ENCODE measurements at places on chromosomes 2 and 18. TPM values are rescaled to one million over a fixed set of nuclear protein-coding genes. Genes with fewer than 3 reads are reported as not detected.

DNA sequence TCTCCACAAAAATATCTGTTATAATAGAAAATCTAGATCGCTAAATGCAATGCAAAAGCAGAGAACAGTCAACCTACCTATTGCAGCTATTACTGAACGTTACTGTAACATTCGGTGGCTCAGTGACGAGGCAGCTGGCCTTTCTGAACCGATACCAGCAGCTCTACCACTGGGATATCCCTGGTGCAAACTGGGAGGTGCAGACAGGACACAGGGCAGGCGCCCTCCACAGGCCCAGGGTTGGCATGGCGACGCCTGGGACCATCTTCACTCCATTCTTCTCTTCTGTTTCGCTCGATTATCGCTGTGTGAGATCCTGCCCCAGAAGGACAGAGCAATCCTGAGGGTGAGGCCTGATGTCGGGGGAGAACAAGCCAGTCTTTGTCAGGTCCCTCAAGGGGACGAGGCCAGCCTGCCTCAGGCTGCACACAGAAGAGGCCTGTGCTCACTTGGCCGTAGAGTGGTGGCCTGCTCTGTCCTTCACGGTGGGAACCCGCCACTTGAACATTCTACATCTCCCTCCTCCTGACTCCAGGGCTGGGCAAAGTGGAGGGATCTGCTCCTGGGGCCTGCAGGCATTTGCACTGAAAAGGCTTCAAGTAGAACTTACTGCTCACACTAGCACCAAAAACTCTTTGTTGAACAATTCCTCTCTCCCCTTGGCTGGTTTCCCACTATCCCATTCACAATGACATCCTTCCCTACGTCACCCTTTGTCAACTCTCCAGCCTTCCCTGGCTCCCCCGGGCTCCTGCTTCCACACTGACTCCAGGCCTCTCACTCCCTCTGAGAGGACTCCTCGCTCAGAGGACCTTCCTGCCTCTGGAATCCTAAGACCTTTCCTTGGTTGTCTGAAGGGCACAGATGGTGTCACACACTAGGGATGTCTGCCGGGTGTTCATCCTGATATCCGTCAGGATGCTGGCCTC lies 49.7 kb downstream of the CYRIA start:
- DNase-seq: peak; percentile 60

GRCh38 chr2:217944923-217945322 lies 57.9 kb downstream of the TNS1 start:
- peak; percentile 13 for DNase-seq

DNA sequence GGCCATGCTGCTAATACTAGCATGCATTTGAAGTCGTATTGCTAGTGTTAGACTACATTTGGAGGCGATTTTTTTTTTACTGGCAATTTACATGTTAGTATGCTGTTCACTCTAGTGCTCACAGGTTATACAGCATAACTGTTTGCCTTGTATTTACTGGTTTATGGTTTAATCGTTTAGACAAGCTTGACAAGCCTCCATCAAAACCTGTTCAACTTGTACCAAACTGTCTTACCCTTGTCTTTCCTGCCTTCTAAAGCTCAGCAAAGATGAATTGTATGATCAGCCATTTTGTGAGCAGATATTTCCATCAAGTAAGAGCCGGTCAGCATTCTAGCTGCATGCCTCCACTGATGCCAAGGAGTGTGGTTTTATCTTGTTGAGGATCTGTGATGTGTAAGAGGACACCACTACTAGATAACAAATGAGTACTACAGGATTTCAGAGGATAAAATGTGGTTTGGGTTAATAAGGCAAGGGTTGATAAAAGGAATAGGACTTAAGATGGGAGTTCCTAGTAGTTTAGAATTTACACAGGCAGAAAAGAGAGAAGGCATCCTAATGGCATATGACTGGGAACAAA lies 68.4 kb upstream of the ITM2C start:
- no peak for DNase-seq

GRCh38 chr2:145764631-145765030 lies 1244.7 kb upstream of the ZEB2 start:
- DNase-seq: peak; percentile 50

- DNase-seq: no peak
Observed at GRCh38 chr2:232349946-232350635, 28.5 kb upstream of the ALPP start.

DNA sequence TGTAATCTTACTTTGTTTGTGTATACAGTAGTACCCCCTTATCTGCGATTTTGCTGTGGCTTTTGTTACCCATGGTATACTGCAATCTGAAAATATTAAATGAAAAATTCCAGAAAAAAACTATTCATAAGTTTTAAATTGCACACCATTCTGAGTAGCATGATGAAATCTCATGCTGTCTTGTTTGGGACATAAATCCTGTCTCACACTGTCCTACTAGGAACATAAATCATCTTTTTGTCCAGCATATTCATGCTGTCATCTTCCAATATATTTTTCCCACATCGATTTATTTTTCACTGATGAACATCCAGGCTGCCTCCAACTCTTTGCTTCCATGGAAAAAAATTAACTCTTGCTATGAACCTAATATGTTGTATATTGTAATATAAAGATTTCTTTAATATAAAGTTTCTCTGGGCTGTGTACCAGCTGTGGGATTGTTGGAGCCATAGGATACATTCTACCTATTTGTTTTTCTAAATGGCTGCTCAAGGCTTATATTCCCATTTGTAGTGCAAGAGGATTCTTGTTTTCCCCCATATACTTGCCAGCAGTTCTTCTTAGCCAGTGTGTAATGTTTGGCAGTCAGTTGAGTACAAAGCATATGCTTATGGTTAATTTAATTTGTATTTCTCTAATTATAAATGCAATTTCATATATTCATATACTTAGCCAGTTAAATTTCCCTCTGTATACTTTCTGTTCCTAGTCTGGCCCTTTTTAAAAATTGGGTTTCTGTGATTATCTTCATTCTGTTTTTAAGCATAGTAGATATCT lies 114.3 kb upstream of the MYO3B start:
- no peak for DNase-seq

GRCh38 chr2:14647714-14648113 lies 15.2 kb downstream of the LRATD1 start:
- DNase-seq: no peak

DNA sequence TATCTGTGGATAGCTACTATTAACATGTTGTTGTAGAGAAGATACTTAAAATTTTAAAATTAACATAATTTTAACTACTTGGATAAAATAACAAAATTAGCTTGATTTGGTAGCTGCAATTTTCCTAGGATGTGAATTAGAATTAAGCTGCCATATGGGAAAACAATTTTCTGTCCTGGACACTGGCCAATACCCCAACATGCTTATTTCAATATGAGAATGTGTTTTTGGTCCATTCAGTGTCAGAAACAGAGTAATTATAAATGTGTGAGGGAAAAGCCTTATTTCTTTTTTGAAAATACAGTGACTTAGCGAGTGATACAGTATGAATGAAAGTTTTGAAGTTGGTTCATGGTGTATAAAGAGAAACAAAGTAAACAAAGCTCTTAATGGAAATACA lies 948.3 kb upstream of the GYPC start:
- DNase-seq: no peak

DNA sequence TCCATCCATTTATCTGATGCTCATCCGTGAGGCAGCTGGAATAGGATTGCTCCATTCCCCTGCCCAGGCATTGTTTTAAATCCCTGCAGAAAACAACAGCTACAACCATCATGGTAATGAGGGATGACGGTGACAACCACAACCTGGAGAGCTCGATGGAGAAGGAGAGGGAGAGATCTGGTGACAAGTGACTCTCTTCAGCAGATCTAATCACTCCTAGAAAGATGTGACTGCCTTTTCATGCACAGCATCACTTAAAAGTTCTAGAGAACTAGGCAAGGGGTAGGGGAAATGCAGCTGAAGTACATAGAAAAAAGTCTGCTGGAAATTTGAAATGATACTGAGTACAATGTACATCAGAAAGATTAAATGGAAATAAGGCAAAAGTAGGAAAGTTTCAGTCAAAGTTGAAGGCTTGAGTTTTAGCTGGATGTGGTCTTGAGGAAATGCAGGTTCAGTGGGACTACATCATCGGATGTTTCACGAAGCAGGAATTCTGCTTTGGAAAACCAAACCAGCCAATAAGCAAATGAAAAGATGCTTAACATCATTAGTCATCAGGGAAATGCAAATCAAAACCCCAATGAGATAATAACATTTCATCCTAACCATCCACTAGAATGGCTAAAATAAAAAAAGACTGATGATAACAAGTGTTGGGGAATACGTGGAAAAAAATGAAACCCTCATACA lies 6.8 kb upstream of the ARHGAP25 start:
- DNase-seq: no peak

- DNase-seq: no peak
Observed at GRCh38 chr2:75079575-75079974, 119.7 kb downstream of the TACR1 start.

DNA sequence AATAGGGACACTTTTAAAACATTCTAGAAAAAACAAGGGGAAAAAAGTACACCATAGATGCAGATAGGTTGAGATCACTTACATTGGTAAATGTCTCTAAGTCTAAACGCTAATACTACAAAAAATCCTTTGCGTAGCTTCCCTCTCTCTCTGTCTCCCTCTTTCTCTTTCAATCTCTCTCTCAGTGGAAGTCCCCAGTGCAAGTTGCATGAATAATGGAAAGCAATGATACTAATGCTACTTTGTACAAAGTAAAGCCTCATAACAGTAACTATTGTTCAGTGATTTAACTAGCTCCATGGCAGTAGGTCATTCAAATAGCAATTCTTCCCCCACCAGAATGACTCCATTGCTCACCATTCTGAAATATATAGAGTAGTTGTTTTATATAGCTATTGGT lies 12.8 kb downstream of the MEIS1 start:
- DNase-seq: no peak

- no peak for DNase-seq
Observed at GRCh38 chr2:1738646-1739302, 5.5 kb downstream of the PXDN start.

DNA sequence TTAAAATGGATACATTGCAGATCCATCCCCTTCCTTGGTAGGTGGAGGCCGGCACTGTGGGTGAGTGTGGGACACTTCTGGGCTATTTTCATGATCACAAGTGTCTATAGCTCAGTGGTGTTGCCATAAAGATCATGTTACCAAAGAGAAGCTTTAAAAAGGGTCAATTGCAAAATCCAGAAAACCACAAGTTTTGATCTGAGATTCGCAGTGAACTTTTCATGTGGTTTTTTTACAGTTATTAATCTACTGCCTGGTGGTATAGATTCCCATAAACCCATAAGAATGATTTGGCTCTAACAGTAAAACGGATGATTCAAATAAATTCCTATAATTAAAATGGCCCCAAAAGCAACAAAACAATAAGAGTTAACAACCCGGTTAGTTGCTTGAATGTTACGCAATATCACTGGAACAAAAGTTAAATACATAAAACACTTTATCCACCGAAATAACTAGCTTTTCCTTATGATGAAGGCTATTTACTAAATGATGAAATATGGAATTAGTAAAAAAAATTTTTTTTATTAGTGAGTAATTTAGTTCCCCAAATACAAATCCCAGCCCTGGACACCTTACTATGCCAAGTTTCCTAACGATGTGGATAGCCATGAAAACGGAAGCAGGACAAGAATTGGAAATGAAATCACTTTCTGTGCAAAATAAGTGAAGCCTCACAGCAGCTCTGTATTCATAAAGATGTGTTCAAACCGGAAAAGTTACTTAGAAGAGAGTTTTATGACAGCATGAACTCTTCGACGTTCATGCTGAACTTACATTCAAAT lies 95.6 kb upstream of the THOC1 start:
- DNase-seq: no peak

- no peak for DNase-seq
Observed at GRCh38 chr18:37701967-37702366, 136.4 kb upstream of the CELF4 start.

- DNase-seq: no peak
Observed at GRCh38 chr2:42876326-42876751, 84.0 kb upstream of the HAAO start.

DNA sequence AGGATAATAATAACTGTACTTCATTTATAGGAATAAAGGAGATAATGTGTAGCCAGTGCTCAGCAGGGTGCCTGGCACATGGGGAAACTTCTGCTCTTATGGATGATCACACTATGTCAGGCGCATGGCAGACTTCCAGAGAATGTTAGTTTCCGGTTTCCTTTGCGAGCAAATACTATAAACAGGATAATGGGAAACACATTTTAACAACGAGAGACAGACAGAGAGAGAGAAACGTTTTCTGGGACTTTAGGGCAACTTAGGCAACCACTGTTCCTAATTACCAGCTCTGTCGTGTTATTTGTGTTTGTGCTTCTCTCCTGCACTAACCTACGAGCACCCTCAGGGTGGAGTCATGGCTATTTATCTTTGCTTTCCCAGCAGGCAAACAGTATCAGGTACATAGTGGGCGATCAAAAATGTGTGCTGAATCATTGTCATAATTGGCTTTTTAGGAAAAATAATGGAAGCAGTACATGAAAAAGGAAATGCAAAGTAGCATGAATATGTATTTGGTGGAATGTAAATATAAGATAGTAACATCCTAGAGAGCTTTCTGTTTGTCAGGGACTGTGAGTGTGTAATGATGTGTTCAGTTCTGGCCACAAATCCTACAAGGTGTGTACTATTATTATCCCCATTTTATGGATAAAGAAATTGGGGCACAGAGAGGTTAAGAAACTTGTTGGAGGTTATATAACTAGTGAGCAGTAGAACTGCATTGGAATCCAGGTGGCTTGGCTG lies 36.8 kb upstream of the IGFBP2 start:
- peak; percentile 35 for DNase-seq

- peak; percentile 85 for DNase-seq
Observed at GRCh38 chr2:33476131-33476792, at the start of gene RASGRP3. RASGRP3 (plus strand) TSS chr2:33476649; CDS start chr2:33515137, 38,488 bp downstream.

DNA sequence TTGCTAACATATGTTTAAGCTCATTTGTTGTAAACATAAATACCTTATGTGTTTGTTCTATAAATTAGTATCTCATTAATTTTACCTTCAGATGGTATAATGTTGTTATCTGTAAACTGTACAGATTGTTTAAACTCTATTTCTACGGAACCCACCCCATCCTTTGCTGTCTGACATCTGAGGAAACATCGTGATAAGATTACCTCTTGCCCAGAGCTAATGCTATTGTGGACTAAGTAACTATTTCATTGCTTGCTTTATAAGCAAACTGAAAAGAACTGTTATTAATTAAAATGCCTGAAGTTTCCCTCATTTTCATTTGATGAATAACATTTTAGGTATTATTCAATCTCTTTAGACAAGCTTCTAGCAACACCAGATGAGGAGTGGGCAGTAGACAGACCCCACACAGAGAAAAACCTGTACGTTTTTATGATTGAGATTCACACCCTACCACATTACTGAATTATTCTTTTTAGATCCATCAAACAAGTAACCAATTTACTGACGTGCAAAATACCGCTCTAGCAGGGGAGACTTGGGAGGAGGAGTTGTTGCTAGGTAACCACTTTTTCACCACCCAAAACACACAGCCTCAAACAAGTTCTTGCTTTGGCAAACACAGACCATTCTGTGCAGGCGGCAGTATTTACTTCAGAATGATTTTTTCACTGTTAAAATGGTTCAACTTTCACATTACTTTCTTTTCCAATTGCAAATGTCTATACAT lies 1.9 kb upstream of the SYT4 start:
- no peak for DNase-seq

The CPO gene
- 0.24 TPM for total RNA-seq

The LYG2 gene
- not detected for total RNA-seq

The MC2R gene
- total RNA-seq: not detected

The MTIF2 gene
- 44.7 TPM for total RNA-seq

The LCT gene
- not detected for total RNA-seq

The PCGF1 gene
- total RNA-seq: 19.2 TPM

Measured in heart left ventricle (tissue), 16 donors.